ENCODE measurements at places on chromosomes 3 and 15. TPM values are rescaled to one million over a fixed set of nuclear protein-coding genes. Genes with fewer than 3 reads are reported as not detected.

DNA sequence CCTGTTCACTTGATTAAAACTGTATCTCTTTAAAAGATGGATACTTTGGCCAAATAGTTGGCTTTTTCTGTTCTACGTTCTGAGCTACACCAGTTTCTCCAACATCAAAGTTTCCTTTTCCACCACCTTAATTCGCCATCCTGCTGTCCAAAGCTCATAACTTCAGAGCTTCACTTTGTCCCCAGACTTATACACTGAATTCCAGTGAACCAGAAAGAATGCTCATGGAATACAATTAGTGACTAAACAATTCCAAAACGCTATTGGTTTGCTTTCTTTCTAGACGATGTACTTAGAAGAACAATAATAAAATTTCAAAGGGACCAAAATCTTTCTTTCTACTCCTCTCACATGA lies 23.2 kb downstream of the GPR15 start:
- no peak overlapping the region for H3K4me3 ChIP-seq
- DNase-seq = no peak
- H3K27me3 ChIP-seq = no peaks in the 10 kb centered on the region
- H3K36me3 ChIP-seq = no peaks in the 10 kb centered on the region
- H3K27ac ChIP-seq = no peak overlapping the region

- no peak overlapping the region for H3K27ac ChIP-seq
- no peak for DNase-seq
- no peaks in the 10 kb centered on the region for H3K4me1 ChIP-seq
- H3K4me3 ChIP-seq = no peak overlapping the region
Observed at GRCh38 chr3:148307443-148307843, 390.3 kb upstream of the AGTR1 start.

LRRK1 gene
- total RNA-seq = 2.2 TPM

DNA sequence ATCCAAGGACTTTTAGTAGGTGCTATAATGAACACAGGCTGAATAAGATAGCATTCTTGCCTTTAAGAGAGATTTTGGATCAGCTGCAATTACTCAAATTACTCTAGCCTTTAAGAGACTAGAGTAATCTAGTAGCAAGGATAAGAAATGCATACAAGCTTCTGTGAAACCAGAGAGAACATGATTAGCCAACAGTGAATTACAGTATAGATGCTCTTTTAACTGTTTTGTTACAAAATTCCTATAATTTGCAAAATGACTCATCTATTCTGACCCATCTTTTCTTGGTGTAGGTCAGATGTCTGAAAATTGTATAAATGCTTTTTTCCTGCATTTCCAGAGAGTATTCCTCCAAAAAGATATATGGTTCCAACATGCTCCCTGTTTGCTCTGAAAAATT lies 66.9 kb downstream of the CEP63 start:
- H3K27me3 ChIP-seq = no peaks in the 10 kb centered on the region
- H3K36me3 ChIP-seq = peaks cover 45% of the 10 kb centered on the region
- no peak overlapping the region for H3K27ac ChIP-seq
- DNase-seq = no peak
- no peaks in the 10 kb centered on the region for H3K4me1 ChIP-seq
- H3K4me3 ChIP-seq = no peak overlapping the region

- H3K27ac ChIP-seq = no peak overlapping the region
- no peaks in the 10 kb centered on the region for H3K36me3 ChIP-seq
- peaks cover 12% of the 10 kb centered on the region for H3K4me1 ChIP-seq
- H3K27me3 ChIP-seq = no peaks in the 10 kb centered on the region
Observed at GRCh38 chr3:61771976-61772375, 210.6 kb downstream of the PTPRG start.

GRCh38 chr3:32226875-32227500 lies 11.5 kb upstream of the CMTM8 start:
- H3K4me3 ChIP-seq = no peak overlapping the region
- H3K27me3 ChIP-seq = no peaks in the 10 kb centered on the region
- H3K36me3 ChIP-seq = no peaks in the 10 kb centered on the region
- no peak for DNase-seq

- H3K27me3 ChIP-seq = no peaks in the 10 kb centered on the region
- no peak overlapping the region for H3K27ac ChIP-seq
- no peaks in the 10 kb centered on the region for H3K4me1 ChIP-seq
- no peak for DNase-seq
- no peak overlapping the region for H3K4me3 ChIP-seq
Observed at GRCh38 chr3:106299300-106300098, 430.7 kb upstream of the CBLB start.

PAK6 gene
- total RNA-seq = 0.13 TPM

DNA sequence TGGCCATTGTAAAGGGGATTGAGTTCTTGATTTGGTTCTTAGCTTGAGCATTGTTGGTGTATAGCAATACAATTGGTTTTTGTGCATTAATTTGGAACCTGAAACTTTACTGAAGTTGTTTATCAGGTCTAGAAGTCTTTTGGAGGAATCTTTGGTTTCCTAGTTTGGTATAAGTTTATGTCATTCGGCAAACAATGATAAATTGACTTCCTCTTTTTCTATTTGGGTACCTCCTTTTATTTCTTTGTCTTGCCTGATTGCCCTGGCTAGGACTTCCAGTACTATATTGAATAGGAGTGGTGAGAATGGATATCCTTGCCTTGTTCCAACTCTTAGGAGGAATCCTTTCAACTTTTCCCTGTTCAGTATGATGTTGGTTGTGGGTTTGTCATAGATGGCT lies 32.1 kb downstream of the SPESP1 start:
- no peak overlapping the region for H3K4me3 ChIP-seq
- no peaks in the 10 kb centered on the region for H3K4me1 ChIP-seq
- DNase-seq = no peak
- no peak overlapping the region for H3K27ac ChIP-seq
- no peaks in the 10 kb centered on the region for H3K27me3 ChIP-seq
- H3K36me3 ChIP-seq = no peaks in the 10 kb centered on the region

ALG1L2 gene
- total RNA-seq = not detected

DNA sequence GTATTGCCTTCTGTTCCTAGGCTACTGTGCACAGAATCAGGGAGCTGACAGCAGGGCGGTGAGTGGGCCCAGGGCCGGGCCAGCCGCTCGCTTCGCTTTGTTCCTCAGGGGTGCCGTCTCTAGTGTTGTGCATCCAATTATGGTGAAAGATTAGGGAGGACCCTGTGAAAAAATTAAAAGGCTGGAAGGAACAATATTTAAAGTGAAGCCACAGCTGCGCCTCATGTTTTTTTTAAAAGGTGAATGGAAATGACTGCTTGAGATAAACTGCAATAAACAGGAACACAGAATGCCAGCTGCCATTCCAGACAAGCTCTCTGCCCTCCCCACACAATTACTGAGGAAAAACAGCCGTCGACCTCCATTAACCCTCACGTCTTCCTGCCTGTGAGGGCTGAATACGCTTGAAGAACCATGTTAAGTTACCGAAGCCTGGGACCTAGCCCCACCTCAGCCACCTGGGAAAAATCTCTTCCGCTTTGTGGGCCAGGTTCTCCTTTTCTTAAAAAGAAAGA lies 132.0 kb upstream of the IL12A start:
- no peaks in the 10 kb centered on the region for H3K36me3 ChIP-seq
- no peak overlapping the region for H3K4me3 ChIP-seq
- no peaks in the 10 kb centered on the region for H3K27me3 ChIP-seq
- no peak overlapping the region for H3K27ac ChIP-seq

GRCh38 chr3:104887069-104887468 lies 479.6 kb upstream of the ALCAM start:
- H3K36me3 ChIP-seq = no peaks in the 10 kb centered on the region
- H3K4me1 ChIP-seq = no peaks in the 10 kb centered on the region
- no peak for DNase-seq

PAQR5 gene
- 0.28 TPM for total RNA-seq

GRCh38 chr3:30471066-30471465 lies 135.3 kb upstream of the TGFBR2 start:
- no peaks in the 10 kb centered on the region for H3K36me3 ChIP-seq
- no peak overlapping the region for H3K27ac ChIP-seq

DNA sequence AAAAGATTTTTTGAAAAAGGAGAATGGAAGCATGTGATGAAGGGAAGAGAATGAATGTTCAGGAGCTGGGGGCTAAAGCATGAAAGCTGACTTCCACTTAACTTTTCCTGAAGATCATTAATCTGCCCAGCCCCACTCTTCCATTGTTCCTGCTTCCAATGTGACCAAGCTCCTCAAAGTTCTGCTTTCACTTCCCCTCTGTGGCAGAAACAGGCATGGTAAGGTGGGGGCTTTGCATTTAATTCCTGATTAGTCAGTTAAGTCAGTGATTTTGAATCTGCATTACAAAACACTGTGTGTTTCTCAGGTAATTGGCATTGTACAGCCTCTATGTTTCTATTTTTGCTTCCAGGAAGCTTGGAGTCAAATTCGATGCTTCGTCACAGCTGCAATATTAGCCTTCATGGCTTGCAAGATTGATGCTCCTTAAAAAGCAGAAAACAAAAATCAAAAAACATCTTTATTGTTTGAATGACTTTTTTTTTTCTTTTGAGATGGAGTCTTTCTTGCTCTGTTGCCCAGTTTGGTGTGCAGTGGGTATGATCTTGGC lies 7.3 kb upstream of the TM6SF1 start:
- no peaks in the 10 kb centered on the region for H3K36me3 ChIP-seq
- no peak for DNase-seq
- H3K27me3 ChIP-seq = no peaks in the 10 kb centered on the region
- H3K27ac ChIP-seq = no peak overlapping the region

DNA sequence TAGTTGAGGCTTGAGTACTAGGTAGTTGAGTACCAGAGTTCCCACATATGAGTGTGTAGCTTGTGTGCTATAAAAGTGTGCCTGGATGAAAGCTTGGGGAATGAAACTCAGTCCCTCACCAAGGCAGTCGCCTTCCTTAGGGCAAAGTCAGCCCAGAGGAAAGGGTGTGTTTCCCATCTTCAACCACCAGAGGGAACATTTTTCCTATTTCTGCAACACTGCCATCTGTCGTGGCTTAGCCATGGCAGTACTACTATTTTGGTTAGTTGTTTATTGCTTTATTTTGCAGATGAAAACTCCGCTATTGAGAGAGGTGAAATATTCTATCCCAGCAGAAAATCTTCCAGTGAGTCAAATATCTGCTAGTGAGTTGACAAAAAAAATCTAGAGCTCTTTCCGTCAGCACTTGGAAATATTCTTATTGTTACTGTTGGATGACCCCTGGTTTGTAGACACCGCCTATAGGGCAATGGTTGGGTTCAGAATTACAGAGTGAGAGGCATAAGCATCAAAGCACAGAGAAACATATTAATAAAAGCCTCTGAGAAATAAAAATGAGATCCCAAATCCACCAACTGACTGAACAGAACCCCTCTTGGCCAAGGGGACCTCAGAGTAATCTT lies 239.9 kb downstream of the CPNE4 start:
- no peak overlapping the region for H3K27ac ChIP-seq
- H3K36me3 ChIP-seq = no peaks in the 10 kb centered on the region
- no peak overlapping the region for H3K4me3 ChIP-seq
- DNase-seq = no peak

DNA sequence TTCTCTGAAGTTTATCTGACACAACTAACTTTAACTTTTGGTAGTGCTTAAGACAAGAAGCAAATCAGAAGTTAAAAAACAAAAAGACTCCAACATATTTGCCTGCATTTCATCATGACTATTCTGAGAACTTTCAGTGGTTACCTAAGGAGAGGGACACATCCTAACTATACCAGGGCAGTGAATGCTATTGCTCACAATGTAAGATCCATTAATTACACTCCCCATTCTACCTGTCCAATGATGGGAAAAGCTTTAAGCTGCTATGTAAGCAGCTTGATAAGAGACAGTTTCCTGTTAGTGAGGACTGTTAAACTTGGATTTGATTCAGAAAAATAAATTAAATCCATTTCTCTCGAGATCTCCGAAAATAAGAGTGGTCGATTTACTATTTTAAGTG lies 37.5 kb downstream of the SERPINI1 start:
- H3K36me3 ChIP-seq = no peaks in the 10 kb centered on the region
- H3K4me3 ChIP-seq = no peak overlapping the region
- H3K27ac ChIP-seq = no peak overlapping the region

DNA sequence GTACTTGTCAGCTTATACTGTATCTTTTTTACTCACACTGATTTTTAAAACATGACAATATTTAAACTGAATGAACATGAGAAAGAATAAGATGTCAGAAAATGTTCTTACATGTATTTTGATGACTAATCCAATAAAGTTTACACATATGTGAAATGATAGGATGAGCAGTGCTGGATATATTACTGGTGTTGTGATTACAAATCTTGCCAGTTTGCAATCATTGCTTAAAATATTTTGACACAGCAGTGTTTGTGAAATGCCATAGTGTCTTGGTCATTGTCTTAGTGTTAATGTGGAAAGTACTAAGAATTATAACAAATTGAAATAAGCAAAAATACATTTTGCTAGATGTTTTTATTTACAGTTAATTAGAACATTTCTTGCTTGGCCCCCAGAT lies 118.7 kb upstream of the MLF1 start:
- H3K36me3 ChIP-seq = no peaks in the 10 kb centered on the region
- no peak overlapping the region for H3K4me3 ChIP-seq
- H3K27me3 ChIP-seq = no peaks in the 10 kb centered on the region
- no peaks in the 10 kb centered on the region for H3K4me1 ChIP-seq

CPLX3 gene
- not detected for total RNA-seq

CAMK2N2 gene
- 0.21 TPM for total RNA-seq

DNA sequence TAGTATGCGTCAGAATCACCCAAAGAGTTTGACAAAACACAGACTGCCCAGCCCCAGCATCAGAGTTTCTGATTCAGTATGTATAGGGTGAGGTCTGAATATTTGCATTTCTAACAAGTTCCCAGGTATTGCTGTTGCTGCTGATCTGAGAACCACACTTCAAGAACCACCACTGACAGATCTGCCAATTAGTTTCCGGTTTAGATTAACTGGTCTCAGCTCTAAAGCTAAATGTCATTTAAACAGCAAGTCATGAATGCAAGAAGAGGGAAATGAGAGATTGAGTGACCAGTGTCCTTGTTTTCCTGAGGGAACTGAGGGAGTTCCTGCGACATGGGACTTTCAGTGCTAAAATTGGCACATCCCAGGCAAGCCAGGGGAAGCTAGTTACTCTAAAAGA lies 305.0 kb downstream of the ZNF385D start:
- no peaks in the 10 kb centered on the region for H3K36me3 ChIP-seq
- no peak overlapping the region for H3K27ac ChIP-seq
- H3K4me1 ChIP-seq = no peaks in the 10 kb centered on the region
- no peaks in the 10 kb centered on the region for H3K27me3 ChIP-seq

DNA sequence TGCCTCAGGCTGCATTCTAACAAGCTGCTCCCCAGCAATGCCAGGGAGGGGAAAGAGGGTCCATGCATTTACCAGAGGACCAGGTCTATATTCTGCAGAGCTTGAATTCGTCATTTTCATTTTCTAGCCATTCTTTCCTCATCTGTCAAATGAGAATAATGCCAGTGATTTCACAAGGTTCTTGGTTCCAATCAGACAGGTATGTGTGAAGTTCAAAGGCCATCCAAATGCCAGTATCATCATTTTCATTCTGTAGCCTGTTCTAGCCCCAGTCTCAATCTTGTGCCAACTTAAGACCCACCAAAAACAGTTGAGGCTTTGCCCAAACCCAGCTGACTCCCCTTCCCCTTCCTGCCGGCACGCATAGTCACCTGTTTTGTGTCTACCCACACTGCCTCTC lies 112.7 kb downstream of the IQSEC1 start:
- no peak overlapping the region for H3K4me3 ChIP-seq
- peak overlapping the region; percentile 39 for H3K27ac ChIP-seq
- peaks cover 93% of the 10 kb centered on the region for H3K4me1 ChIP-seq
- no peak for DNase-seq
- no peaks in the 10 kb centered on the region for H3K27me3 ChIP-seq
- no peaks in the 10 kb centered on the region for H3K36me3 ChIP-seq

CLDN18 gene
- total RNA-seq = not detected

VGLL3 gene
- total RNA-seq = 3.8 TPM
